ENCODE measurements at places on chromosomes 7 and 10. TPM values are rescaled to one million over a fixed set of nuclear protein-coding genes. Genes with fewer than 3 reads are reported as not detected.

- DNase-seq = no peak
Observed at GRCh38 chr7:15703732-15704131, 17.2 kb upstream of the MEOX2 start.

DNA sequence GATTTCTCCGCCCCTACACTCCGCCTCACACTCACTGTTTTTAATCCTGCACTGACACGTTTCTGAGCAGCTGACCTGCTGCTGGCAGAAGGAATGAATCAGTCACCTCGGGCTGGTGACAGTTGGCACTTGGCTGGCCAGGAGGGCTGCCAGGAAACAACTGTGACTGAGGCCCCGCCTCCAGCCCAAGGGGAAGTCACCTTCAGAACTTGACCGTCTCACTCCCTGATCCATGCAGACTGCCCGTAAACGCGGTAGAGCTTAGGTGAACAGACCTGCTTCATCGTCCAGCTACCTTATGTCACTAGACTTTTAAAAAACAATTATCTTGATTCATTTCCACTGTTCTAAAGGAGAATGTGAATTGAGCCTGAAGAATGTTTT, 107.5 kb downstream of the DOCK1 start:
- DNase-seq = no peak

DNA sequence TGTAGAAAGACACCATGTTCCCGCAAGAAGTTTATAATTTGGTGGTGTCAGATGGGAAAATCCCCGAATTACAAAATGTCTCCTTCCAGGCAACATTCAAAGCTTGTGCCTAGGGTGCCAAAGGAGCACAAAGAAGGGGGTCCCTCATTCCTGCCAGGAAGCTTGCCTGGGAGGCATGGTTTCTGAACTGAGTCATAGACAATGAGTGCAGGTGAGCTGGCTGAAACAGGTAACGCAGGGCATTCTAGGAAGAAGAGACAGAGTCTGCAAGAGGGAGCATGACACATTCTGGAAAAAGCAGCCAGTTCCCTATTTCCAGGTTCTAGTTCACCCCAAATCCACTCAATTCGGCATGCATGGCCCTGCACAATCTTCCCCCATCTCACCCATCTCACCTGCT, 11.9 kb upstream of the CALU start:
- DNase-seq = no peak

- no peak for DNase-seq
Observed at GRCh38 chr10:74223755-74224529, 72.9 kb downstream of the ADK start.

DNA sequence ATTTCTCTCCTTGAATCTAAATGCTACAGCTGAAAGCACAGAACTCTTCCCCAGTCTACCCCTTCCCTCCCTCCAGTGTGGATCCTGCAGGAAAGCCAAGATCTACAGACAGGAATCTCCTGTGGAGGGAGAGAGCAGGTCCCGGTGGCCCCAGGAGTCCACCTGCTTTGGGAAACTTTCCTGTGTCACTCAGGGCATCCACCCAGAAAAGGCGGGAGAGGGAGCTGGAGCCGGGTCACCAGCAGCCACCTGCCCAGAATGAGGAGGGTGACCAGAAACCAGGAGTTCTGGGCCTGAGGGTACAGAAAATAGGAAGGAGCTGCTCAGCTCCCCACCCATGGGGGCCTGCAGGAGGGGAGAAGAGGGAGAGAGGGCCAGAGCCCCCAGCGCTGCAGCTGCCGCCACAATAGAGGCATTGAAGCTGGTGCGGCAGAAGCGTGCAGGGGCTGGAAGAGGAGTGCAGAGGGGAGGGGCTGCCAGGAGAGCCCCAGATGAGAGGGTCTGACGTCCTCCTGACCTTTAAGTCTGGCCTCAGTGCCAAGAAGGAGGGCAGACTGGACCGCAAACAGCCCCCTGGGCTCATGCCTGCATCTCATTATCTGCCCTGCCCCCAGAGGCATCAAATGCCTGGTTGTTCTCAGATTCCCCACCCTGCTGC, 56.3 kb upstream of the TMEM72 start:
- no peak for DNase-seq

DNA sequence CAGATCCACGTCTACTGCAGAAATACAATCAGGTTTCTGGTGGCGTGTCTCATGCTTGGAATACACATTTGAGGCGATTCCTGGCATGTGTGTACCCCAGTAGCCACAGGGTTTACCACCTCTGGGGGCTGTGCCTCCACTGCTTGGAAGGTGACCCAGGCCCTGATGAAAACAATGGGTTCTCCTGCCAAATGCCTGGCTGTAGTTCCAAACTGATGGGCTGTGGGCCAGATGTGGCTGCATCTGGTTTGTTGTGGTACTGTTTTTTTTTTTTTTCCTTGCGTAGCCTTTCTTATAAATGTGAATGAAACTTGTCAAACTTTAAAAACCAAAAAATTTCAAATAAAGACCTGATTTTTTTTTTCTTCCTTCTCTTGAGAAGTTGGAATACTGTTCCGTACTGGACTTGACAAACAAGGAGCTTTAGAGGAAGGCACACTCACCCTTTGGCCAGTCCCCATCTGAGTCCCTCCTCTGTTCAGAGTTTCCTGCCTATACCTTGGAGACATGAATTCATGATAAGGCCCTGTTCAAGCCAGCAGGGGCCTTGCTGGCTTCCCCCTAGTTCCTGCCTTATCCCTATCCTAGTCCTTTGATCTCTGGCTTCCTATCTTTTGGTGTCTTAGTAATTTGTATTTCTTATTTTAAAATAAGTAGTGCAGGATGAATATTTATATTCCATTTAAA, 217.1 kb downstream of the PHTF2 start:
- no peak for DNase-seq

- DNase-seq = no peak
Observed at GRCh38 chr7:74020390-74020789, 7.6 kb upstream of the ELN start.

DNA sequence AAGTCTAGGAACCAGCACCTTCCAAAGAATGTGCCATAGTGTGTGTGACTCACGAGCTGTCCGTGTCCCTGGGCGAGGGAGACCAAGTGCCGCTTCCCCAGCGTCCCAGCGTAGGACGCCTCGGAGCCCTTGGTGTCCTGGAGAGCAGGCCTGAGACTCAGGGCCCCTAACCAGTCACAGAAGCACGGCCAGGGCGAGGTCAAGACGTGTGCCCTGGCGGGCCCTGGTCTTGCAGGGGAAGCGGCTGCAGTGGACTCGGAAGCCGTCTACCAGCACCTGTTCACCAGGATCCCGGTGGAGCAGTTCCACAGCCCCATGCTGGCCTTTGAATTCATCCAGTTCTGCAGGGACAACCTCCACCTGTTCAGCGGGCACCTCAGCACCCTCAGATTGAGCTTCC, 10.6 kb downstream of the AP5Z1 start:
- DNase-seq = no peak

DNA sequence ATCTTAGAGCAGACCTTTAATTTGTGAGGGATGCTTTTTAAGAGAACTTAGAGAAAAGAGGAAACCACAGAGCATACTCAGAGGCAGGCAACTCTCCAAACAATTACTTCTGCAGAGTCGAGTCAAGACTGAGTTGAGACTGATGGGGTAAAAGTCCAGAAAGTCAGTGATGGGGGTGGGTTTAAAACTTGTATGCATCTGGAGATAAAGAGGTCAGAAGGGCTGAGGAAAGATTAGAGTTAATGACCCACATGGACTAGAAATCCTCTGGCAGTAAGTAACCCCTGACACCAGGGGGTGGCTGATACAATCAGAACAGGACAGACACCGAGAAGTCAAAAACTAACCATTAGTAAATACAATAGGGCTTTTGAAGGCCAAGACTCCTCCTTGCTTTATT, 42.4 kb upstream of the SEPTIN7 start:
- DNase-seq = no peak

GRCh38 chr10:48428896-48429295, 122.4 kb downstream of the MAPK8 start:
- DNase-seq = no peak

- DNase-seq = no peak
Observed at GRCh38 chr10:106608066-106608465, 556.4 kb downstream of the SORCS1 start.

GRCh38 chr7:35480806-35481205, 214.1 kb downstream of the HERPUD2 start:
- DNase-seq = no peak

GRCh38 chr7:11104578-11104977, 130.9 kb downstream of the PHF14 start:
- DNase-seq = no peak

DNA sequence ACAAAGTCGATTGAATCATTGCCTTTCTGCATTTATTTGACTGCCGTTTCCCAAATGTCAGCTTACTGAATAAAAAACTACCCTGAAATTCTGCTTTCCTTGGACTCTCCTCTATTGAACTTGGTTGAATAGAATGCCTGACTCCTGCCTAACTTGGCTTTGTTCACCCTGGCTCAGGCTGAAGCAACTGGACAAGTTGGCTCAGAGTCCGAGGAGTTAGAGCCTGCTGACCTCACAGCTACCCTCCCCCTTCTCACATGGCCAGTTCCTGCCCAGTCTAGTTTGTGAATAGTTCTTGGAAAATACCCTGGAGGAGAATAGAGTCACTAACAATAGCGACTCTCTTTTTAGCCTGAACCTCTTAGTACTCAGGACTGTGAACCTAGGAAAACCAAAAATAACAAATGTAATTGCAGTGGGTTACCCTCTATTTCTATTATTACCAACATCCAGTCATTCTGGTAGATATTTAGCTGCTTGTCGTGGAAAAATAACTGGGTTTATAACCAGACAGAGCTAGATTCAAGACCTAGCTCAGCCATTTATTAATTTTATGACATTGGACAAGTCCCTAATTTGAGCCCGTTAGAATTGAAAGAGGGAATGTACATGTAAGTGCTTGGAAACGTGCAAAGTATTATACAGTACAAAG, 17.3 kb upstream of the NRBF2 start:
- no peak for DNase-seq

GJC3 gene
- 1.1 TPM for total RNA-seq

ITGB1 gene
- total RNA-seq = 34.5 TPM

ATOH7 gene
- not detected for total RNA-seq

MEIG1 gene
- total RNA-seq = 0.81 TPM

CFAP43 gene
- total RNA-seq = not detected

CD36 gene
- not detected for total RNA-seq

TAC1 gene
- not detected for total RNA-seq

CALHM1 gene
- total RNA-seq = not detected

GHRHR gene
- not detected for total RNA-seq

ZNF239 gene
- 2.0 TPM for total RNA-seq
